RPMI8226 (cell line): ENCODE measurements at places on chromosomes 4 and X.
A peak's percentile ranks its signal among the peaks of the same experiment; 100 is the strongest.

DNA sequence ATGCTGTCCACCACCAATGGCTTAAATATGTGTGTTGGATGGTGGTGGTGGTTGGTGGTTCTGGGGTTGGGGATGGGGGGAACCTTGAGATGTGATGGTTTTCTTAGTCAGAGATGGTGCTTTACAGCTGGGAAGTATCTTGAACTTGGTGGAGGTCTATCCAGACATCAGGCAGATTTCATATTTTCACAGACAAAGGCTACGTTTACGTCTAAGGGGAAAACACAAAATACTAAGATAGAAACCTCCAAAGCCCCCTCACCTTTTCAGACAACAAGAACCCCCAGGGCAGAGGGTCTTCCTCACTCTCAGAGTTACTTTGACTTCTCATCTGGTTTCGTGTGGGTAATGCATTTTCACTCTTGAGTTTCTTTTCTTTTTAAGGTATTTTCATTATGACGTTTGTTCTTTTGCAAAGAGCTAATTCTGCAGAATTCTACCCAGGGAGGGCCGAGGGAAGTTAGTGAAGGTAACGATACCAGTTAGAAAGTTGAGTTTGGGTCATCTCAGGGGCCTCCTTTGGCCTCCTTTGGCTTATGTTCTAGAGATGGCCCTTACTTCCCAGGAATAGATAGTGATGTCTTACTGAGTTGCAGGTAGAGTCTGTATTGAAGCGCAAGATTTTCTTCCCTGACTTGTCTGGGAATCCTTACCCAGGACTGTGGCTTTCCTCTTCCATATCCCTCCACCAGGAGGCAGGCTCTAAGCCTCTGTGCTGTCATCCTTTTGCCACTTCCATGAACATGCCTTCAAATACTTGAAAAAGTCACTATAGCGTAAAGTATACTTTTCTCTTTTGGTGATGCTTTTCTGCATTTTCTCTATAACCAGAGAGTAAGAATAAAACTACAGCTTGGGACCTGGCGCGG is 31.9 kb downstream of the RHOH start:
- no peak for DNase-seq

GRCh38 chr4:171561419-171561818 is 251.8 kb upstream of the GALNTL6 start:
- DNase-seq: no peak

GRCh38 chr4:3822230-3822947 is 56.2 kb downstream of the ADRA2C start:
- DNase-seq: peak; percentile 10

GRCh38 chrX:109268340-109268739 is 213.5 kb downstream of the GUCY2F start:
- no peak for DNase-seq
